ENCODE measurements at places on chromosomes 5 and 9.

- peak; percentile 10 for DNase-seq
Measured at GRCh38 chr5:133687212-133688061, 75.1 kb upstream of the FSTL4 start.

GRCh38 chr5:134906811-134907210, 1.9 kb downstream of the PCBD2 start:
- no peak for DNase-seq

- DNase-seq = no peak
Measured at GRCh38 chr5:157269165-157269671, 3.3 kb downstream of the CYFIP2 start.

- DNase-seq = no peak
Measured at GRCh38 chr9:134317400-134317789, 8.9 kb upstream of the RXRA start.

GRCh38 chr5:2685651-2686272, 65.7 kb downstream of the IRX2 start:
- DNase-seq = peak; percentile 89

DNA sequence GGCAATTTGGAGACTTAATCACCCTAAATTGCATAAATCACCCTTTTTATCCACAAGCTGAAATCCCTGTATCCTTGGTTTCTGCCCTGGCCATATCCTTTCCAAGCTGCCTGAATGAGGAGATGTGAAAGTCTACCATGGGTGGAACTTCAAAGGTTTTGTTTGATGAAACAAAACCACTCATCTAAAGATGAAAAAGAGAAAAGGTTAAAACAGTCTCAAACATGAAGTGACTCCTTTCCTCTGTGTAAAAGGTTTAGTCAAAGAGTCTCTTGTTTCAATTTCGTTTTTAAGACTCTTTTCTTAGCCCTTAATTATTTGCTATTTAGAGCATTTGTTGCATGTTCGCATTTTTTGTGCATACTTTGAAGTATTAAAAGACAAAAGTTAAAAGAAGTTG, 11.2 kb downstream of the SLC45A2 start:
- no peak for DNase-seq

DNA sequence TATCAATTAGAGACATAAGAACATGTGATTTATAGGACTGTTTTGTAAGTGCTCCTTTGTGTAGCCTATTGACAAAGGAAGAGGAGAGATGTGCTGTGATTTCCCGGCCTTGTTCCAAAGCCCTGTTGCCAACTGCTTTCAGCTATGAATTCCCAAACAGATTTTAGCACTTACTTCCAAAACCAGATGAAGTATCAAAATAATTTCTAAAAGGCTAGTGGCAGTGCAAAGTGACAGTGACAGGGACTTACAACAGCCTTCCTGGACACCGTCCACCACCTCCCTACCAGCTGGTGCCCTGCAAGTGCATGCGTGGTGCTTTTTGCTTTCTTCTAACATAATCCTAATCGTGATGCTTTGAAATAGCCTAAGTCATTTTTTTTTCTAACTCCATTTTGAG, 254.1 kb upstream of the ACTBL2 start:
- DNase-seq = no peak

GRCh38 chr5:171595401-171595800, 176.0 kb downstream of the FGF18 start:
- no peak for DNase-seq

GRCh38 chr5:145360936-145361335, 474.2 kb downstream of the PRELID2 start:
- DNase-seq = no peak

DNA sequence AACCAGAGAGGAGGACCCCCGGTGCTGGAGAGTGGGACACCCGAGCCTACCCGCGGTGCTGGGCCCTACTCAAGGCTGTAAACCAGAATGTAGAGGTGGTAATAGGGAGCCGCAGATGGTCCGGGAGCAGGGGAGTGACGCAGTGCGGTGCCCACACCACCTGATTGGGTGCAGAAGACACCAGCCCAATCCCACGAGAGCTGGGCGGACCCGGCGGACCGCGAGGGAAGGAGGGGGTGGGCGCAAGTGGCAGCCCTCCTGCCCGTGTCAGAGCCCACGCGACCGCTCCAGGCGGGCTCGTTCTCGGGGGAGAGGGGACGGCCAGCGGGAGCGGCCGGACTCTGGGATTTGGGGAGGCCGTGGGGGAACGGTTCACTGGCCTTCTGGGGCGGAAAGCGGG, 71.2 kb downstream of the C9orf50 start:
- no peak for DNase-seq

GRCh38 chr9:123925819-123926218, 4.1 kb downstream of the DENND1A start:
- DNase-seq = no peak

- peak; percentile 52 for DNase-seq
Measured at GRCh38 chr9:106307670-106308069, 555.3 kb upstream of the ZNF462 start.

DNA sequence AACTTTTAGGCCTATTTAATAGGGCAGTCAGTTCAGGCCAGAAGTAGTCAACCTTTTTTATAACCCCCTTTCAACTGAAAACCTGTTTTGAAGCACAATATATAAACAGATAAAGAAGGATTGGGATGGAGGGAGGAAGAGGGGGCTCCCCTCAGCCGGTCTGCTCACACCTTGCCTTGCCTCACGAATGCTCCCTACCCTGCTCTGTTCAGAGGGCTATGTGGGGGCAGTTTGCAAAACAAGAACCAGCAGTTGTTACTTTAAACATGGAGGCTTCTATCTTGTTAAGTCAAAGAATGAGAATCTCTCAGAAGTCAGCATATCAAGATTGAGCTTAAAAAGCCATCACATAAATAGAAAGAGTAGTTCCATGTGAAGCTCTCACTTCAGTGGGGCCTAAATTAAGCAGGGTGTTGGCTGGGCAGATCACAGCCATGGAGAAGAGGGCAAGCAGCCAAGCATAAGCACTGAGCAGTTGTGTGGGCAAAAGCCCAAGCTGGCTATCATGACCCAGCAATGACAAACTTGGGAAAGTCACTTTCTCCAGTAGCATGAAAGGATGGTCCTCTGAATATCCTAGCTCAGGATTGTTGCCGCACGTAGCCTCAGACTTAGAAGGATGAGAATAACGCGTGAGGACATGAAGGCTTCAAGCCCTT, 70.6 kb downstream of the ALDH1A1 start:
- no peak for DNase-seq

- DNase-seq = no peak
Measured at GRCh38 chr9:112035166-112035826, 138.7 kb downstream of the UGCG start.

- DNase-seq = no peak
Measured at GRCh38 chr5:962386-962785, 46.2 kb upstream of the NKD2 start.

DNA sequence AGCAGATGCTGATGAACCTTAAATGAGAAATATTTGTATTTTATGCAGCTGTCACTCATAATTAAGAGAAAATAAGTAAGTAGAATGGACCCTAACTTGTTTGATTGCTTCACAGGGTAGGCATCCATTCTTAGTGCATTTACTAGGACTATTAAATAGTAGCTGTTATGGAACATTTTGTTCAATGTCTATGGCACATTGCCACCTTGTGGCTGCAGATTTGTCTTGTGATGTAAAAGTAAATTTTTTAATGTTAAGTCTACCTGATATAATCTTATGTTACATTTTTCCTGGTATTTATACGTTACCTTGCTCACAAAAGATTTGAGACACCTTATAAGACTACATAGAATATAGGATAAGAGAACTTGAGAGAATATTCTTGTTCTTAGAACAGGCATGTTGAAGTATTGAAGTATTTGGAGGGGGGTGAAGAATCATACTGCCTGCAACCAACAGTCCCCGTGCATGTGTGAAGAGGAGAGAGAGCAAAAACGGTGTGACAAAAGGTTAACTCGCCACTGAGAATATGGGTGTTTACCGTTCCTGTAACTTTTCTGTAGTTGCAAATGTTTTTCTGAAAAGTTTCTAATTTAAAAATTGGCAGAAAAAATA, 161.1 kb downstream of the MAST4 start:
- DNase-seq = peak; percentile 34

GRCh38 chr5:173882632-173883031, 5.5 kb upstream of the CPEB4 start:
- DNase-seq = peak; percentile 60

DNA sequence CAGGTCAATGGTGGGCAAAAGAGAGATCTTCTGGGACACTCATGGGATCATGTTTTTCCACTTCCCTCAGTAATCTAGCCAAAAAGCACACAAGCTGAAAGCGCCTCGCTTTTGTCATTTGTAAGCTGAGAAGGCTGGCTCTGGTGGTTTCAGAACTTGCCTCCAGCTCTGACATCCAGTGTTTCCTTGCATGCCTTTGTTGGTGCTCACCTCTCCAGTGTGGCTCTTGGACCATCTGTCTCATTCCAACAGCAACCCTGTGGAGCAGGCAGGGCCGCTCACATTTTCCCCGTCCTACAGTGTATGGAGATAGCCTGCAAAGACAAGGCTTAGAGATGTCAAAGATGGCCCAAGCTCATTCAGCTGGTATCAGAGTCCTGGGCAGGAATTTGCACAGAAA, 160.8 kb upstream of the KLF4 start:
- no peak for DNase-seq

DNA sequence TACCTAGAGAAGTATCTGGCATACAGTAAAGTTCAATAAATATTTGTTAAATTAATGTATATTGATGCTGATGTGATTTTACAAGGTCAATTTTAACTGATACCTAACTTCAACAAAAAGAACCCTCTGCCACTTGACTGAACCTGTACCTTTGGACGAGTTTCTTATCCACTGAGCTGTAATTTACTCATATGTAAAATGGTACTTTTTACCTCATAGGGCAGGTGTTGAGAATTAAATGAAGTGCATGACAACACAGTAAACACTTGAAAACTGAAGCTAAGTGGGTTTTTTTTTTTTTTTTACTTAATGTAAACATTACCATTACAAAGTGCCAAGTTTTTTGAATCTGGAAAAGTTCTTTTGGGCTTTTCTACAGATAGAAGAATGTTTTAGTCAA, 15.4 kb downstream of the NIPSNAP3B start:
- DNase-seq = no peak

GRCh38 chr9:91421128-91421765, 2.4 kb downstream of the NFIL3 start:
- DNase-seq = no peak

DNA sequence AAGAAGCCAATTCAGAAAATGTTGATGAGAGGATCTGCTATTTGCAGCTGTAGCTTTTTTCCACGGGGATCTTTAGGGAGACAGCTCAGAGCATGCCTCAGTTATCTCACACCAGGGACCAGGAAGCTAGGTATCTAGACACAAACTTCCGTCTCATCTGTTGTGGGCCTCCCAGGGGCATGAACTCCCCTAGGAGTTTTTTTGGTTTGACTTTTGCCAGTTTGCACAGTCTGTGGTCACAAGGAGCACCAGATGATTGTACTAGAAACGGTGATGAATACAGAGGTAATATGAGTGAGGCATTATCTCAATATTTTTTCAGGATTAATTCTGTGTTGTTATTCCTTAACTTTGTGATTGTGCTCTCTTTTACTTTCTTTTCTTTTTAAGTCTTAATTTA, 533.2 kb upstream of the SEMA6A start:
- no peak for DNase-seq

- no peak for DNase-seq
Measured at GRCh38 chr5:119331566-119332095, 24.2 kb upstream of the TNFAIP8 start.

DNA sequence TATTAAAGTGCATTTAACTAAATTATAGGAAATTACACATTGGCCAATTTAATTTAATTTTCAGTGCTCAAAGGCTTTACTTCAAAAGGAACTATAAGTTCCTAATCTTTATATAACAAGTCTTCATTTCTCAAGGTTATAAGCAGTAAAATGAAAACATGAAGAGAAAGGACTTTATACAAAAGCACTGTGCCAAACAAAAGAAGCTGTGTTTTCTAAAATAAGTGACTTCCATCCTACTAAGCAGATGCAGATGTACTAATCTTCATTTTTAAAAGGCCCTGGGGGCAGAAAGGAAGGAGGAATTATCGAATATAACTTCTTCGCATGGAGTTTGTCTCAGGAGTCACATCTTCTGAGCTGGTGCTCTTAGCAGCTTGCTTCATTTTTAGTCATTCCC, 81.4 kb downstream of the SHC3 start:
- no peak for DNase-seq

DNA sequence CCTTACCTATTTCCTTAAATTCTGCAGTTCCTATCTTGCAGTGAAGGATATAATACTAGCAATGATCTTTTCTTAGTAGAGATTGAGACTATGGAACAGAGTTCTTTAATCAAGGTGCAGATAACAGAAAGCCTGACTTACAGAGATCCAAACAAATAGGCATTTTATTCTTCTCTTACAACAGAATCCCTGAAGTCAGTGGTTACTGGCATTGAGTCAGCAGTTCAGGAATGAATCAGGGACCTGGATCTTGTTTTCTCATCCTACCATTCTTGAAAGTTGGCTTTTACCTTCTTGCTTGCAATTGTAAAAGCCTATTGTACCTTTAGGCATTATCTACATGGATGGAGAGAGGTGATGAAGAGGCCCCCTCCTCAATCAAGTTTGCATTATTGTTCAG, 47.5 kb upstream of the TLE4 start:
- peak; percentile 34 for DNase-seq

- no peak for DNase-seq
Measured at GRCh38 chr9:91948101-91948596, 1.9 kb downstream of the ROR2 start.

DNA sequence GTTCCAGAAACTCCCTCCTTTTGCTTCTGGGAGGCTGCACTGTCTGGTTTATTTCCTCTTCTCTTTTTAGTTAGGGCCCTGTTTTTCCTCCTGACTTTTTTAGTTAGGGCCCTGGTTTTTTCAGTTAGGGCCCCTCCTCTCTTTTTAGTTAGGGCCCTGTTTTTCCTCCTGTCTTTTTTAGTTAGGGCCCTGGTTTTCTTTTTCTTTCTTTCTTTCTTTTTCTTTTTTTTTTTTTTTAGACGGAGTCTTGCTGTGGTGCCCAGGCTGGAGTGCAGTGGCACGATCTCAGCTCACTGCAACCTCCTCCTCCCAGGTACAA, 15.1 kb downstream of the GSN start:
- DNase-seq = no peak

GRCh38 chr5:62578540-62578939, at the start of gene LRRC70:
Gene LRRC70 (plus strand): TSS chr5:62578819. CDS start chr5:62579439, 620 bp downstream.
- no peak for DNase-seq

GRCh38 chr5:172562443-172562842, 78.6 kb upstream of the NEURL1B start:
- no peak for DNase-seq

DNA sequence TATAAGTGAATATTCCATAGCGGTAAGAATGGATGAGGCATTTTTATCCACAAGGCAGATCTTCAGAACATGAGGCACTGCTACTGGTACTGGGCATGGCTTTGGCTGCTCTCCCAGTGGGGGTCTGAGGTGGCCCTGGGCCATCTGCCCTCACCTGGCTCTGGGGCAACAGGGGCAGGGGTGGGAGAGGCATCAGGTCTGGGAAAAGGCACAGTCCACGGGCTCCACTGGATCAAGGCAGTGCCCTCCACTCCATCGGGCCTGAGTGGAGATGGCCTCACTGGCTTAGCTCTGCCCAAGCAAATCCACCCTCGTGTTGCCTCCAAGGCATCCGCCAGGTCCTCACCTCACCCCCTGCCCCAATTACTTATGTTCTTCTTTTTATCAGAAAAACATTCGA, 10.9 kb upstream of the NKD2 start:
- no peak for DNase-seq

Data from mammary epithelial cell (primary cell).